ENCODE measurements at places on chromosomes 1 and 21. TPM values are rescaled to one million over a fixed set of nuclear protein-coding genes. Genes with fewer than 3 reads are reported as not detected.

DNA sequence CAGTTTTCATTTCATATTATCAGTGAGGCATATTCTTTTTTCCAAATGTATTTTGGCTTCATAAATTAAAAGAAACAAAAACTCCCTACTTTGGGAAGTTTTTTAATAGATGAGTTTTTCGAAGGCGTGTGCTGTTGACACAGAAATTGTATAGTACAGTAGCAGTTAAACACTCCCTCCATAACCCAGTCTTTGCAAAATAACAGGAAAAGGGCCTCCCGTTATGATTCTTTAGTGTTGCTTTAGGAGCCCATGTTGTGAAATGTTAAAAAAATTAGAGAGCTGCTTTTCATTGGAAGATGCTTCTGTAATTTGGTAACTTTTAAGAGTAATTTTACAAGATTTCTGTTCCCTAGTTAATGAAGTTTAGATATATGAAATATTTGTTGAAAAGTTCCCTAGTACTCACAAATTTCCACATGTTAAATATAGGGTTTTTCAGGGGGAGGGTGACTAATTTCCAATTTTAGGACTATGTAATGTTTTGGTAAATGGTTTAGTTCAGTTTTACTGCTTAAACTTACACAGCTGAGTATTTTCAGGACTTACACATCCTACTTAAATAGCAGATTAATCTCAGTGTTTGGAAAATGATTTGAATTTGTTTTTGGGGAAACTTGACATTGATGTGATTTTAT, 2.0 kb downstream of the CAMSAP2 start:
- DNase-seq, result no peak

DNA sequence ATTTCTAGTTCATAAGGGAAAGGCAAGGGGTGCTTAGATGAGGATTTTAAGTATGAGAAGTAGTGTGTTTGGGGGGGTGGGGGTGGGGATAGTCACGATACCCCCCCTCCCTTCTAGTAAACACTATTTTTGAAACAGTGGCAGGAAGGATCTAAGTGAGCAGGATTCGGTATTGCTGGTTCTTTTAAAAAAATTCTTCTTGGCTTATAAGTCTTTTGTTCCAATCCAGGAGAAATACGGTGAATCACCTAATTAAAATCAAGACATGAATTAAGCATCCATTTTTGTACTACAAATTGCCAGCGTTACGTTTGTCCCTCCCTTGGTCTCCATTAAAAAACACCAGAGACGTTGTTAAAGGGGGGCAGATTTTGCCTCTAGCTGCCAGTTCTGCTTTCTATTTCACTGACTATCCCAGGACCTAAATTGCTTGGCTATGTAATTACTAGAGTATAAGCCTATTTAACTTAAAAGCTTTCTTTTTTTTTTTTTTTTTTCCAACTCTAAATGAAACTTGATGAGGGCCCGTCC, 911 bp downstream of the LMO4 start:
- no peak for DNase-seq

- no peak for DNase-seq
These were observed 152.2 kb downstream of the CLEC20A start for GRCh38 chr1:178344513-178345091.

- no peak for DNase-seq
These were observed 91.1 kb upstream of the NR5A2 start for GRCh38 chr1:199936441-199936840.

DNA sequence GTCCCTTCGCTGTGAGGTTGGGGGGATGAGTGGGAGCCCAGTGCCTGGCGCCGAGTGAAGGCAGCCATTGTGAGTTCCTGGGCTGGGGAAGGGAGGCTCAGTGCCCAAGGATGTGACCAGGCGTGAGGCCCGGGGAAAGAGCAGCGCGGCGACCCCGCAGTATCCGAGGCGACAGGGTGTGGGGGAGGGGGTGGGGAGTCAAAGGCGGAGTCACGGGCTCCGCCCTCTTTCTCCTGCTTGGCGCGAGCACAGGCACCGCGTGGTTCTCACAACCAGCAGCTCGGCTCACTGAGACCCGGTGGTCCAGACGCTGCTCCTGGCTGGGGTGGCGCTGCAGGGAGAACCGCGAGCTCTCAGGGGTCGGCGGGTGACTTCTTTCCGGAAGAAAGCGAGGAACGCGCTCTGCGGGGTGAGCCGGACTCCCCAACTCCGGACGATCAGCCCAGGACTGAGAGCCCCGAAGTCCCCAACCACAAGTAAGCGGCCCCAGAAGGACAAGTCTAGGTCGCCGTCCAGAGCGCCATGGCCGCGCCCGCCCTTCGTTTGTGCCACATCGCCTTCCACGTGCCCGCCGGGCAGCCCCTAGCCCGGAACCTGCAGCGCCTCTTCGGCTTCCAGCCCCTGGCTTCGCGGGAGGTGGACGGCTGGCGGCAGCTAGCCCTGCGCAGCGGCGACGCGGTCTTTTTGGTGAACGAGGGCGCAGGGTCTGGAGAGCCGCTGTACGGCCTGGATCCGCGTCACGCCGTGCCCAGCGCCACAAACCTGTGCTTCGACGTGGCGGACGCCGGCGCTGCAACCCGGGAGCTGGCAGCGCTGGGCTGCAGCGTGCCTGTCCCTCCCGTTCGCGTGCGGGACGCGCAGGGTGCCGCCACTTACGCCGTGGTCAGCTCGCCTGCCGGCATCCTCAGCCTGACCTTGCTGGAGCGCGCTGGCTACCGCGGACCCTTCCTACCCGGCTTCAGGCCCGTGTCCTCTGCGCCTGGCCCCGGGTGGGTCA, at the start of gene HPDL:
TSS of gene HPDL (plus strand) at position 269 of the 997 bp plus-strand sequence. CDS start at position 523, 254 bp downstream.
- peak; percentile 90 for DNase-seq

GRCh38 chr1:68140536-68140935, 90.1 kb upstream of the DIRAS3 start:
- DNase-seq, result no peak

TSPAN2 gene
- total RNA-seq, result 4.3 TPM

OR14K1 gene
- not detected for total RNA-seq

TMPRSS3 gene
- not detected for total RNA-seq

ASAP3 gene
- total RNA-seq, result 37.6 TPM

OR2L8 gene
- not detected for total RNA-seq

PSMA5 gene
- 63.9 TPM for total RNA-seq

ALPL gene
- 129 TPM for total RNA-seq
